ENCODE measurements at places on chromosomes 11 and 22. TPM values are rescaled to one million over a fixed set of nuclear protein-coding genes. Genes with fewer than 3 reads are reported as not detected.

GRCh38 chr22:40418366-40419201 is 48.2 kb downstream of the SGSM3 start:
- DNase-seq = no peak

DNA sequence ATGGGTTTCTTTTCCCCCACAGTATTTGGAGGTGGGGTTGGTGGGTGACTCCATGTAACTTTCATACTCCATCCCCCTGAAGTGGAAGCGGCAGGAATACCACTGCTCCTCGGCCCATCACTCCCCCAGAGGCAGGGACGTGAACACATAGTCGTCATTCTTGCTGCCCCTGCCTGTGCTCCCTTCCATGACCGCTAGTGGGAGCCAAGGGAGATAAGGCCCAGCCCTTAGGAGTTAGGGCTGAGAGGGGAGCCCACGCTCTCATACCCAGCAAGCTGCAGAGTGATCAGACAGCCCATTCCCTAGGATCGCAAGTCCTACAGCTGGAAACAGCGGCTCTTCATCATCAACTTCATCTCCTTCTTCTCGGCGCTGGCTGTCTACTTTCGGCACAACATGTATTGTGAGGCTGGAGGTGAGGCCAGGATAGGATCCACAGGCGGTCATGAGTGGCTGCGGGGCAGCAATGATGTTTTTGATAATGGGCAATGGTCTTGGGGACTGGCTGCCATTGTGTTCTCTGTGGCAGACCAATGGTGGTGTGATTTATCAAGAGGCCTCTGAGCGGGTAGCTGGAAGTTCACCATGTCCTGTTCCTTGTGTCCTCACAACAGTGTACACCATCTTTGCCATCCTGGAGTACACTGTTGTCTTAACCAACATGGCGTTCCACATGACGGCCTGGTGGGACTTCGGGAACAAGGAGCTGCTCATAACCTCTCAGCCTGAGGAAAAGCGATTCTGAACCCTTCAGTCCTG is 15.9 kb downstream of the RHOG start:
- no peak for DNase-seq

DNA sequence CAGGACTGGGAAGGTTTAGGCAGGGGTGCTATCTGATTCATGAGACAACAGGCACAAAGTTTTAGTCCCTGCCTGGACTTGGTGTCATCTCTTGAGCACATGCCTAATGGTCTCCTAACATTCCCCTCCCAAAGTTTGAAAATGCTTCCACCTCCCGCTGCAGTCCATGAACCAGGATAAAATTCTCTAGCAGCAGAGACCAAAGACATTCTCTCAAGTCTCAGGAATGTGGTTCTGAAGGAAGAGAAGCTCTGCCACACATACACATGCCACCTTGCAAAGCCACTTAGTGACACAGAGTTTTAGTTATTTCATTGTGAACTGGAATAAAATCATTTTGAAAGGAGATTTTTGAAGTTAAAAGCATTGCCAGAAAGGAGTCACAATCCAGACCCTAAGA is 15.5 kb downstream of the OR51B6 start:
- DNase-seq = peak; percentile 13

- peak; percentile 72 for DNase-seq
Measured at GRCh38 chr11:88016392-88017170, 158.7 kb downstream of the RAB38 start.

DNA sequence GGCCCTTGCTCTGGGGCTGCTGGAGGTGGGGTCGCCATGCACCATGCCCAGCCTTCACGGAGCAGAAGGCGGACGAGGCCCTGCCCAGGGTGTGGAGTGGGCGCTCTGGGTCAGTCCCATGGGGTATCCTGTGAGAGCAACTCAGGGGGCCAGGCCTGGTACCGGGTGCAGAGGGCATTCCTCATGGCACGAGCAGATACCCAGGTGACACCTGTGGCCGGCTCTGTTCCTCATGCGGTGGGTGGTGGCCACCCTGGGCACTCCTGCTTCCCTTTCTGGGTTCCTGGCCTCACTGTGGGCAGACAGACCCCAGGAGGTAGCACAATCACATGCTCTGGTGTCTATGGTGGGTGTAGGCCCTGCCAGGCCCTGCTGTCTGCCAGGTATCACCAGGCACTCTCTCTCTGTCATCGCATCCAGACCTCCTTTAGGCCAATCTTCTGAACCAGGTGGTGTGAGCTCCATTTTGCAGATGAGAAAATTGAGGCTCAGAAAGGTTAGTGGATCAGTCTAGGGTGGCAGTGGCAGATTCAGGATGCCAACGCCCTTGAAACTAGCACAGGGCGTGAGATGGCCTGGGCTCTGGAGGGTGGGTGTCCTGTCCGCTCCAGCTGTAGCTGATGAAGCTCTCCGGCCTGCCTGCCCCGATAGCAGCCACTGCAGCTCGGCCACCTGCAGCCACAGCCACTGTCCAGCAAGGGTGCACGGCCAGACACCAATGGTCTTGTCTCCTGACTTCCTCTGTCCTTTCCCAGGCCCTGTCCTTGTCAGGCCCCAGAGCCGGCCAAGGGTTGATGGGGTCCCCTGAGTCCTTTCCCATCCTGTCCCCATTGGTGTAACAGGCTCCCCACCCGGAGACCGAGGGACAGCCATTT is 15.1 kb downstream of the DGKZ start:
- DNase-seq = no peak

DNA sequence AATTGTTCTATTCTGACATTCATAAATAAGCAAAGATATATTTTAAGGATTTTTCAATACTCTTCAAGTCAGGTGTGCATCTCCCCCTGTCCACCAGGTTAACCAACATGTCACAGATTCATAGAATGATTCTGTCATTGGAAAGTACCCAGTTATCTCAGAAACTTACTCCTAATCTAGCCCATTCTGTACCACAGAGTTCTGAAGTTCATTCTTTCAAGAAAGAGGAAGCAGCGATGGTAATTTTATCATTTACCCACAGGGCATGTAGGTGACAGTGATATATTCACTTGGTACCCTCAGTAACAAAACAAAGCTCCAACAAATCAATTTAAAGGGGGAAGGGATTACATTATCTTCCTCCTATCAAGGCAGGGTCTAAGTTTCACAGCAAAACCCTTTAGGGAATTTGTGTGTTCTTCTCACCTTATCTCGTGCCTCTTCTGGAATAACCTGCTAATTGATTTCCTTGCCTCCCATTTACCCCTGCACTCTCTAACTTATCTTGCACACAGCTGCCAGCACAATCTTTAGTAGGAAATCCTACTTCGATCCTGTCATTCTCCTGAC is 19.0 kb upstream of the MPPED2 start:
- no peak for DNase-seq

GRCh38 chr11:13962562-13963168 is at the start of gene SPON1:
Gene SPON1 (plus strand): TSS chr11:13962723. CDS start chr11:13962905, 182 bp downstream.
- DNase-seq = no peak

- DNase-seq = peak; percentile 74
Measured at GRCh38 chr11:73195191-73196007, 22.7 kb upstream of the P2RY2 start.

DNA sequence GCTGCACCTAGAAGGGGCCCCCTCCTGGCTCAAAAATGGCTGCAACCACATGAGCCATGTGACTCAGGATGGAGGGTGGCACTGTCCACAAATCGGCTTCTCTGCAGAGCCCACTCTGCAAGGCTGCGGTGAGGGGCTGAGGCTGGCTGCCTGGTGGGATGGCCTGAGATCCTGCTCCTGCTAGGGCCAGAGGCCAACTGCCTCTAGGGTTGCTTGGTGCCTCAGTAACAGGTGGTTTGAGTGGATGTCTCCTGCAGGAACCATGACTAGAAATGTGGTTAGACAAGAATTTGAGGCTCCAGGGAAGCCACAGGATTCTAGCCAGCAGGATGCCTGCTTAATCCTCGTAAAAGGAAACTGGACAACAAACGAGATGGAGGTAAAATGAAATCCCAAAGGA is 17.1 kb downstream of the PATZ1 start:
- peak; percentile 92 for DNase-seq

DNA sequence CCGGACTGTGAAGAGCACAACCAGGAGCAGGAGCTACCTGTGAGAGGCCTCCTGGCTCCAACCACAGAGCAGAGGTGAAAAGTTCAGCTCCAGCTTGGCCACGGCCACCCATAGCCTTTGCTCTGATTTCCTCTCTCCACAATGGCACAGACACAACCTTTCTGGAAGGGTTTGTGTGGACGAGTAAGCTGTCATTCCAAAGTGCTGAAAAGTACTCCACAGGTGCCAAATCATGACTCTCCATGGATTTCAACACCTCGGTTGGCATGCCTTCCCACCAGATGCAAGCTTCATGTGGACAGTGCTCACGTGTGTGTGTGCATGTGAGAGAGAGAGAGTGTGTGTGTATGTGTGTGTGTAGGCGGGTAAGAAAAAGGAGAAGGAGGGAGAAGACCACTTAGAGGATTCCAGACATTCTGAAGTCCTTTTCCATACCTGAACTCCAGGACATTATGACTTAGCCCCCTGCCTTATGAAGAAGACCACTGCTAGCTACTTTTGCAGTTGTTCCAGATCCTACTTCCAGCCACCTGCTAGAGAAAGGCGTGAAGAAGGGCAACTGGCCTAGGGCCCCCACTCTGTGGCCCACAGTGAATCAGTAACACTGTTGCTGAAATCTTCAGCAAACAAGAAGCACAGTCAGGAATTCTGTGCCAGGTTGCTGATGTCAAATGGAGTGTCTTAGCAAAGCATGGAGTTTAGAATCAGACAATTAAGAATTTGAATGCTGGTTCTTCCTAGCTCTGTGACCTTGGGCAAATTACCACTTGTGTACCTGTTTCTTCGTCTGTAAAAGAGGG is 13.9 kb upstream of the NAV2 start:
- no peak for DNase-seq

DNA sequence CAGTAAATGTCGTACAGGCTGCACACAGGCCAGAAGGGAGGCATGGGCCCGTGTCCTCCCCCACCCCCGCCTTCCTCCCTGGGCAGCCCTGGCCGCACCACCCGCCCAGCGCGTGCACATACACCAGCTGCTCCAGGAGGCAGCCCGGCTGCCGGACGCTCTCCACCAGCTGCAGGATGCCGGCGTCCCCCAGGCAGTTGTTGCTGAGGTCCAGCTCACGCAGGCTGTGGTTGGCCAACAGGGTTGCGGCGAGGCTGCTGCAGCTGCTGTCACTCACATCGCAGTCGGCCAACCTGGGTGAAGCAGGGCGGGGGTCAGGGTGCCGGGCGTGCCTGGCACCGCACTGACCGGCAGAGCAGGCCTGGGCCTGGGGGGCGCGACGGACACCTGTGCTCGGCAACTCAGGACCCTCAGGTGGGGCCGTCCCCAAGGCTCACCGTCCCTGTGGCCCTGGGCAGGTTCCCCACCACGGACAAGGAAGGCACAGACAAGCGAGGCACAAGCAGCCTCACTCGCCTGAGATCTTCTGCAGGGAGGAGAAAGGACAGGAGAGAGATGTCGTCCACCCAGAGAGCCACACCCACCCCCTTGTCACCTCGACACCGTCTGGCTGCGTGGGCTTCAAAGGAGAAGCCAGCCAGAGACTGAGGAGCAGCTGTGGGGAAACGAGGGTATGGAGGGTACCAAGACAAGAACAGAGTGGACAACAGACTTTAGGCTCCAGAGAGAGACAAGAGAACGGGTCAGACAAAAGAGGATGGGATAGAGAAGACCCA is 12.1 kb downstream of the RNH1 start:
- DNase-seq = peak; percentile 97

DNA sequence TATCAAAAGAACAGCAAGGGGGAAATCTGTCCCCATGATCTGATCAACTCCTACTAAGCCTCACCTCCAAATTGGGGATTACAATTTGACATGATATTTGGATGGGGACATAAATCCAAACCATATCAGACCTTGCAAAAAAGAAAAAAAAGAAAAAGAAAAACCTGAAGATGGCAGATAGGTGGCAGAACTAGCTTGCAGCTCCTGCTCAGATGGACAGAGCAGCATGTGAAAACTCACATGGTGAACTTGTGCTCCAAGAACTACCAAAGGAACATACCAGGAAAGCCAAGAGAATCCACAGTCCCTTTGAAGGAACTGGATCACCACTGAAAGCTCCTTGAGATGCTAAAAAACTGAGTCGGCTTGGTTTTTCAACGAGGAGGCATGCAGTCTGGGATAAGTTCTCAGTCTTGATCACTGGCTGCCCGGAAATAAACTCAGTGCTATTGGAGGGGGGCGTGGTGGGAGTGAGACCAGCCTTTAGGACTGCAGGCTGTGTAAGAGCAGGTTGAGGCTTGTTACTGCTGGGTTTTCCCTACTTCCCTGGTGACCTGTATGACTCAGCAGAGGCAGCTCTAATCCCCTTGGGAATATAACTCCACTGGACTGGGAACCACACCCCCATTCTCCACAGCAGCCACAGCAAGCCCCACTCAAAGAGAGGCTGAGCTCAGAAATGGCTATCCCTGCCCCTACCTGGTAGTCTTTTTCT is 358.3 kb upstream of the ARHGAP42 start:
- DNase-seq = no peak

DNA sequence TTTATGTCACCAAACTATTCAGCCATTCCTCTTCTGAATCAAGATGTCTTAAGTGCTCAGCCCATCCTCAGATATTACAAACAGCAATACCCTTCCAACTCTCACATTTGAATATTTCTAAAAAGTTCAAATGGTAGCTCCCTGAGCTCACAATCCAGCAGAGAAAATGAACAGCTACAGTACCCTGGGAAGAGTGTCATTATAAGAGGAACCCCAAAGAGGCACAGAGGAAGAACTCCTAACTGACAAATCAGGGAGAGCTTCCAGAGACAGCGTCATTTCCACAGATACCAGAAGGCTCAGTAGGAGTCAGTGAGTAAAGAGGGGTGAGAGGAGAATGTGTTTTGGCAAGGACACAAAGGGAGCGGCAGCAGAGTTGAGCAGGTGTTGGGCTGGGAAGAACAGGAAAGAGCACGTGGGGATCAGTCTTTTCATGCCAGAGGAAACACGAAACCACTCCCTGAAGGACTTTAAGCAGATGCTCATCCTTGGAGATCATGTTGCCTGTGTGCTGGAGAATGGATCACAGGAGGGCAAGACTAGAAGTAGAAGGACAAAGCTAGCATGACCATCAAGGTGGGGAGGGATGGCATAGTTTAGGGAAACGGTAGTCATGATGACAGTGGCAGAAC is 4.3 kb downstream of the CLTCL1 start:
- DNase-seq = peak; percentile 99

The RASSF10 gene
- not detected for total RNA-seq

The PCNX3 gene
- 25.2 TPM for total RNA-seq

The TMEM135 gene
- 26.9 TPM for total RNA-seq

The APOL5 gene
- total RNA-seq = 1.1 TPM

The EHF gene
- not detected for total RNA-seq

The DEPDC7 gene
- 21.1 TPM for total RNA-seq

Data from myocyte (in vitro differentiated cells).